CD4-positive, alpha-beta T cell treated with Interleukin-21 for 1 hour (primary cell): ENCODE measurements at places on chromosomes 1 and 21.

DNA sequence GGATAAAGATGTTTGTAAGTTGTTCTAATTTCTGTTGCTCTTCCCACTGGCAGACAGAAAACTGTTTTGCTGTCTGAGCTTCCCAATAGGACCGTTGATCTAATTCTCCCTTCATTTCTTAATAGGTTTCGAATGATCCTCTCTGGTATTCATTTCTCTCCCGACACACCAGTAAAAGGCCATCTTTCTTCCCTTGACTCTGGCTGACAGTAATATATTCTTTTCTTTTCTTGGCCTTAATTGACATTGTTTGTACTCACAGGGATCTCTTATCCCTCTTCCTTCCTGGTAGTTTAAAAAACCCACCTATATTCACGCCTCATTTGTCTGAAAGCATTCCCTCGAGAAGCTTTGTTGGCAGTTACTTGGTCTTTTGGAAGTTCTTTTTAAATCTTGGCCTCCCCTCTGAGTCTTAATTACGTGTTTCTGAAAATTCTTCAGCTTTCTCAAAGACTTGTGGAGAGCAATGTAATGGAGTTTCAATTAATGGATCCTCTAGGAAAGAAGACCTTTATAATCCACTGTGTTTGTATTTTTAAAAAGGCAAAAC is 40.3 kb downstream of the MAP10 start:
- no peak for DNase-seq

GRCh38 chr1:96536581-96536980 is 185.0 kb upstream of the PTBP2 start:
- DNase-seq = no peak

DNA sequence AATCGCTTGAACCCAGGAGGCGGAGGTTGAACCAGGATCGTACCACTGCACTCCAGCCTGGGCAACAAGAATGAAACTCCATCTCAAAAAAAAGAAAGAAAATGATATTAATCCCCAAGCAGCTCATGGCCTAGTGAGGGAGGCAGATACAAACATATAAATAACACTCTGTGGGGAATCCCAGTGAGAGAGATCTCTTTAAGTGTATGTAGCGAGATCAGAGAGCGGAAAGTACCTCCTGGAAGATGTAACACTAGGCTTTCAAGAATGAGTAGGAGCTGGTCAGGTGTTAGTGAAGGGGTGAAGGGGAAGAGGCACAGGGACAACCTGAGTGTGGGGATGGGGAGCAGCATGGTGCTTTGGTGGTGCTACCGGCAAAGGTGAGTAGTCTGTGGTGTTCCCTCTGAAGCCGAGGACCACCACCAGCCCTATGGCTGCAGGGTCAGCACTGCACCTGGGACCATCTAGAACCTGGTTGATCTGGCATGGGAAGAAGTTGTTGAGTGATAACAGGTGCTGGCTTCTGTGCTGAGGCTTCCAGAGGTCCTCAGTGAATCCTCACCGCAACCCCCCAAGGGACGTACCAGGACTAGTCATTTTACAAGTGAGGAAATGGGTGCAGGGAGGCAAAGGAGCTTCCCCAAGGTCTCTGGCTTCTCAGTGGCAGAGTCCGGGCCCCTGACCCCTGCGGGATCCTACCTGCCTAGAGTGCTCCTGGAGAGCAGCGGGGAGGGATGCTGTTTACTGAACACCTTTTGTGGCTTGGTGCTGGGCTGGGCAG is 367.6 kb upstream of the VAMP3 start:
- DNase-seq = no peak

GRCh38 chr1:228426518-228427175 is 10.0 kb upstream of the TRIM17 start:
- no peak for DNase-seq

GRCh38 chr1:175881246-175881976 is 138.0 kb upstream of the TNR start:
- DNase-seq = no peak

GRCh38 chr21:34871026-34871908 is 177.8 kb downstream of the RUNX1 start:
- DNase-seq = no peak

DNA sequence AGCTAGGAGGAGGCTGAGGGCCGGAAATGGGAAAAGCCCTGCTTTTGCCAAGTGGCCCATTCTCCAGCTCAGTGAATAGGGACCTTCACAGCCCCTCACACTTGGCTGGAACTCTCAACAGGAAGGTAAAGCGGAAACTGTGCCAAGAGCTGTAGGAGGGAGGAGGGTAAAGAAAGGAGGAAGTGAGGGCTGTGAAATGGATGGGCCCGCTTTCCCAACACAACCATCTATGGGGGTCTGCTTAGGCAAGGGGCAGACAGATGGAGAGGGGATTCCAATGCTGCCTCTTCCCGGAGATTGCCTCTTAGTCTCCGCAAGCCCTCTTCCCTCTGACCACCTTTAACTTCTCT is 5.2 kb downstream of the INKA2 start:
- DNase-seq = no peak

GRCh38 chr1:28163496-28164161 is 12.9 kb downstream of the PTAFR start:
- no peak for DNase-seq

GRCh38 chr1:216425577-216425976 is 2.3 kb upstream of the USH2A start:
- no peak for DNase-seq

- DNase-seq = no peak
Observed at GRCh38 chr1:171583591-171584201, 38.3 kb upstream of the MYOCOS start.

DNA sequence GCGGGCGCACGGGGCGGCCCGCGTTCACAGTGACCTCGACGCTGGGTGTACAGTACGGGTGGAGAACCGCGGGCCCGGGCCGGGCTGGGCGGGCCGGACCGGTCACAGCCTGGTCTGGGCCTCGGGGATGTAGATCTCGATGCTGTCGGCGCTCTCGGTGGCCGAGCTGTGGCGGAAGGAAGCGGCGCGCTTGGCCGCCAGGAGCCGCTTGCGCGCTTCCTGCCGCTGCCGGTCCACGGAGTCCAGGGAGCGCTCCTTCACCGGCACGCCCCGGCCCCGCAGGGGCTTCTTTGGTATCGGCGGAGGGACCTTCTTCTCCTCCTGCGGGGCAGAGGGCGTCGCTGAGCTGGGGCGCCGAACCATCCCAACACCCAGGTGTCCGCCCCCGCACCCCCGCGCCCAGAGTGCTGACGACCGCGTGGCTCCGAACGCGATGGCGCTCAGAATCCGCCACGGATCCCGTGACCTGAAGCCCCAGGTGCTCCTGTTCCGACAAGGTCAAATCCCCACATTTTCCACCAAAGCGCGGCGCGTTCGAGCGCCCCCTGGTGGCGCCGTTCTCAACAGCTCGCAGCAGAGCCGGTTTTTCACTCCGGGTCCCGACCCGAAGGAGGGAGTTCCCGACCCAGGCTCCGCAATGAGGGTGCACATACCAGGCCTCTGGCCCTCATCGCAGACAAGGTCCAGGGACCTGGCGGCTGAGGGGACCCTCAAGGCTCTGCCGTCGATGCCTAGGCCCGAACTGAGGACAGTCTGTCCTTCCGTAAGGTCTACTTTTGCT is 6.6 kb upstream of the SMIM12 start:
- peak; percentile 93 for DNase-seq

- DNase-seq = no peak
Observed at GRCh38 chr1:23742670-23743286, 493 bp upstream of the ELOA start.

DNA sequence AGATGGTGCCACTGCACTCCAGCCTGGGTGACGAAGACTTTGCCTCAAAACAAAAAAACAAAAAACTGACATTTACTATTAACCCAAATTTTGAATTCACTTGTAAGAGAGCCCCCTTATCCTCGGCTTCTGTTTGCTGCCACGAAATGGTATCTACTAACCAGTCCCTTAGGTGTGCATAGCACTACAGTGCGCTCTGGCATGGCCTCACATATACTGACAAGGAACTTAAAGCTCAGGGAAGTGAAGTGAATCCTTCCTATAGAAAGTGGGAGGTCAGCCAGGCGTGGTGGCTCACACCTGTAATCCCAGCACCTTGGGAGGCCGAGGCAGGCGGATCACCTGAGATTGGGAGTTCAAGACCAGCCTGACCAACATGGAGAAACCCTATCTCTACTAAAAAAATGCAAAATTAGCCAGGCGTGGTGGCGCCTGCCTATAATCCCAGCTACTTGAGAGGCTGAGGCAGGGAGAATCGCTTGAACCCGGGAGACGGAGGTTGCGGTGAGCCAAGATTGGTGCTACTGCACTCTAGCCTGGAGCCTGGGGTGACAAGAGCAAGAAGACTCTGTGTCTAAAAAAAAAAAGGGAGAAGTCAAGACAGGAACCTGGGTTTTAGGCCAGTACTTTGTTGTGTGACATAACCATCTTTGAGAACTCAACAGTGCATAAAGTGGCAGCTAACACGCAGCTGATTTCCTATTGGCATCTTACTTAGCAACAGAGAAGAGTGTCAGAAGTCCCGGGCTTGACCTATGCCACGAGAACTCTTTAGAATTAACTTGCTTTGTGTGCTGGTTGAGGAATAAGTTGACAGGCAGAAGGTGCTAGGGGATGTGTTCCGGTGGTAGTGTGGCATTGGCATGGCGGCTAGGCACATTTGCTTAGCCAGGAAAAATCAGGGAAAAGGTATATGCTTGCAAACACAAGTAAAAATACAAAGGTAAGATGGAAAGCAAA is 16.8 kb downstream of the ERRFI1 start:
- no peak for DNase-seq

- no peak for DNase-seq
Observed at GRCh38 chr1:221913351-221913892, 171.5 kb upstream of the DUSP10 start.

DNA sequence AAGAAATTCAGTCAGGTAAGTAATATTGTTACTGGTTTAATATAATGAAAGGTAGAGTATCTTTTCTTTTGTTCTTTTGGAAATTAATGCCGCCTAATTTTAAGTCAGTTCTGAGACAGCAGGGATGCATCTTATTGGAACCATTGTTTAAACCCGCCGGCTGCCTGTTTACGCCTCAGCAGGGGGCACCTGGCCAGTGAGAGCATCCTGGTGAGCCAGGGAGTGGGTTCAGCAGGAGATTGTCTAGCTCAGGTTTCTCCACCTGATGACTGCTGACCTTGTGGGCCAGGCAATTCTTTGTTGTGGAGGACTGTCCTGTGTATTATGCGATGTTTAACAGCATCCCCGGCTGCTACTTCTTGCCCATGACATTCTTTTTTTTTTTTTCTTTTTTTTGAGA is 30.2 kb downstream of the CHAF1B start:
- no peak for DNase-seq

- DNase-seq = no peak
Observed at GRCh38 chr1:58502519-58502918, 44.0 kb downstream of the OMA1 start.

DNA sequence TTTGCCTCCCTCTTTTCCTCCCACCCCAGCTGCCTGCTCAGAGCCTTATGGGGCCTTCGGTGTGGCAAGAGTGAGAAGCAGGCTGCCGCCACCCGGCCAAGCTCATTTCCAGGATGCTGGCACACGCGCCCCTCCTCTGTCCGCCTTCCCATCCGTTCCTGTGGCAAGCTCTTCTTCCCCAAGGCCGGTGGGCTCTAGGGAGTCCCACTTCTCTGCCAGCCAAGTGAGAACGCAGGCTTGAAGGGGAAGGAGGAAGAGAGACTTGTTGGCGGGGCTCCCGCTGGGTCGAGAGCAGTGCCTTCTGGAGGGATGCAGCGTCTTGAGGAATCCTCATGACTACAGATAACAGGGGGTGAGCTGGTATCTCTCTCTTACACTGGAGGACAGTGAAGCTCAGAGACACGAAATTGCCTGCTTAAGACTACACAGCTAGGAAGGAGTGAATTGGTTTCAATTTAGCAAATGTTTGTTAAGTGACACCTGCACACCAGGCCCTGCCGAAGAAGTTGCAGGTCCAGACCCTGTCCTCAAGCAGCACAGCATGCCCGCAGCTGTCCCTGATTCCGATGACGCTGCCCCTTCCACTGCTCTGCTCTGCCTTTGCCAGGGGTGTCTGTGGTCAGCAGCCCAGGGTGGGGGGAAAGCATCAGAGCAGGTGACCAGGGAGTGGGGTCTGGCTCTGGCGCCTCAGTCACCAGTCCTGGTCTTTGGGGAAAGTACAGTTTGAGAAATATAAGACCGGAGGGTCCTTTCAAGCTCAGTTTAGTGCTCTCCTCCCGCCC is 40.1 kb upstream of the FOXO6 start:
- DNase-seq = no peak

DNA sequence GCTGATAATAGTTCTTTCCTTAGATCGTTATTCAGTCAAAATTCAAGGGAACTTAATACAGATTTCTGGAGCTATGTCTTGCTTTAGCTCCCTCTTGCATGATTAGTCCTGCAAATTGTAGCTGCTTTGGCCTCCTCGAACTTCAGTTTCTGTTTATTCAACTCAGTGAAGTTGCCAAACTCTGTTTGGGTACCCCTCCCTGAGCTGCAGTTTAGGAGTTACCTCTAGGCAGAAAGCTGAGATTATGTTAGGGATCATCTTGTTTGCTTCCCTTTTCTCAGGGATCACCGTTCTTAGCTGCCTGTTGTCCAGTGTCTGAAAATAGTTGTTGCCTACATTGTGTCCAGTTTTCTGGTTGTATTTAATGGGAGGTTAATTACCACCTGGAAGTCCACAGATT is 43.5 kb downstream of the SNX27 start:
- no peak for DNase-seq

DNA sequence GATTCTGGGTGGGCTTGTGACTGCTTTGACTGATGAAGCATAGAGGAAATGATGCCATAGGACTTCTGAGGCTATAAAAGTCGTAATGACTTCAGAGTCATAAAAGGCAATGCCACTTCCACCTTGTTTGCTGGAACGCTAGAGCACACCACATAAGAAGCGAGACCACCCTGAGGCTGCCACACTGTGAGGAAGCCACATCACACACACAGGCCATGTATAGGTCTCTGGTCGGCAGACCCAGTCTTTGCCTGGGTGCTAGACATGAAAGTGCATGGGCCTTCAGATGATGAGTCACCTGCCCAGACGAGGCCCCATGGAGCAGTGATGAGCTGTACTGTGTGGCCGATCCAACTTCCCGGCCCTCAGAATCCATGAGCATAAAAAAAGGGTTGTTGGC is 14.2 kb upstream of the KANK4 start:
- no peak for DNase-seq

GRCh38 chr1:204081791-204082513 is 9.0 kb downstream of the SOX13 start:
- no peak for DNase-seq

DNA sequence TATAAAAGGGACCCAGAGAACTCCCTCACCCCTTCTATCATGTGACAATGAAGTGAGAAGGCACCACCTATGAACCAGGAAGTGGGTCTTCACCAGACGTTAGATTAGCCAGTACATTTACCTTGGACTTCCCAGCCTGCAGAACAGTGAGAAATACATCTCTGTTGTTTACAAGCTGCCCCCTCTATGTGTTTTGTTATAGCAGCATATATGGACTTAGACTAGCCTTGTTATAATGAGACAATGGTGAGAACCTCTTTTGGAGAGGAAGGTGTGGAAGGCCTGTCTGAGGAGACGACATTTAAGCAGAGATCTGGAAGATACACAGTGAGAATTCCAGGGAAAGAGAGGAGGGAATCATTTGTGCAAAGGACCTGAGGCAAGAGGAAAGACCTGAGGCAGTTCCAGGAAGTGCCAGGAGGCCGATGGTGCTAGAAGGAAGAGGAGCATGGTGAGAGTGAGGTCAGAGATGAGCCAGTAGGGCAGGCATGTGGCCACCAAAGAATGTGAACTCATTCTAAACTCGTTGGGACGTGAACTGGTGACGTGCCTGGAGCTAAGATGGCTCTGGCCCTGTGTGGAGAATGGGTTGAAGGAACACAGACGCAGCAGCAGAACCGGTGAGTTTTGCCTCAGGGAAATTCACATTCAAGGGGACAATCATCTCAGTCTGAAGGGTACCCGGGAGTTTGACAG is 98.9 kb upstream of the IRF2BP2 start:
- DNase-seq = no peak
